ENCODE measurements at places on chromosomes 12 and 14.

DNA sequence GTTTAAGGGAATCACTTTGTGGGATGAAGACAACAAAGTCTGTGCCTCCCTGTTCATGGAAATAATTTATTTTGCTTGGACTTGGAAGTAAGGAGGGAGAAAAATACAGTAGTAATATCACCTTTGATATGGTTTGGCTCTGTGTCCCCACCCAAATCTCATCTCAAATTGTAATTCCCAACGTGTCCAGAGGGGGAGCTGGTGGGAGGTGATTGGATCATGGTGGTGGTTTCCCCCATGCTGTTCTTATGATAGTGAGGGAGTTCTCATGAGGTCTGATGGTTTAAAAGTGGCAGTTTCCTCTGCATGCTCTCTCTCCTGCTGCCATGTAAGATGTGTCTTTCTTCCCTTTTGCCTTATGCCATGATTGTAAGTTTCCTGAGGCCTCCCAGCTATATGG lies 460.7 kb downstream of the NOVA1 start:
- no peak for DNase-seq

DNA sequence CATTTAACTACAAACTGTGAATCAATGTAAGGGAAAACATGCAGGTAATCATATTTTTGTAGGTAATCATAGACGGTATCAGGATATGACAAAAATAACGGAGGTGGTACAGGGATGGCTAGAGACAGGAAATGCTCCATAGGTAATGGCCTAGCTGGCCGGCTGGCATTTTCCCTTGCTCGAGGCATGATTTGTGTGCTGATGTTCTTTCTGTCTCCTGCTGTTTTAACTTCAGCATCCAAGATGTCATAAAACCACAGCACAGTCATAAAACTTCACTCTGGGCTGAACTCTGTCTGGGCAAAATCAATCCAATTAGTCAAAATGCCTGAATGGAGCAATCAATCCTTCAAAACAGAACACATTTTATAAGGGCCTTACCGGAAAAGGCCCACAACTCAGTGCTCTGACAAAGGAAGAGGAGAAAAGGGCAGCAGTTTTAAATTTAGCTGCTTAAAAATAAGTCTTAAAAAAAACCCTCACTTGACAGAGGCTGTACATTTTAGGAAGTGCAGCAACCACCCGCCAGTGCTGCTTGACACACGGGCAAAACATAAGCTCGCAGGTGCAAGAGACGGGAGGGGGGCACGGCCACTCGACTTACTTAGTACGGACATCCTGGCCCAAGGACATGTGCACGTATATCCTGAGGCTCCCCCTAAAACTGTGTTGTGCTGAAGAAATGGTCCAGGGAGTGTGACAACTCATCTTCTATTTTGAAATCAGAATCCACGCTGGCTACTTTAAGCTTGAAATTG lies 40.5 kb upstream of the GPR68 start:
- DNase-seq: no peak

- peak; percentile 58 for DNase-seq
Measured at GRCh38 chr14:50344116-50344775, 32.1 kb downstream of the DMAC2L start.

- DNase-seq: no peak
Measured at GRCh38 chr14:61430066-61430757, 108.8 kb downstream of the PRKCH start.

- no peak for DNase-seq
Measured at GRCh38 chr12:59115526-59115925, 195.2 kb upstream of the LRIG3 start.

GRCh38 chr12:109786799-109787198 lies 46.4 kb downstream of the TRPV4 start:
- no peak for DNase-seq

DNA sequence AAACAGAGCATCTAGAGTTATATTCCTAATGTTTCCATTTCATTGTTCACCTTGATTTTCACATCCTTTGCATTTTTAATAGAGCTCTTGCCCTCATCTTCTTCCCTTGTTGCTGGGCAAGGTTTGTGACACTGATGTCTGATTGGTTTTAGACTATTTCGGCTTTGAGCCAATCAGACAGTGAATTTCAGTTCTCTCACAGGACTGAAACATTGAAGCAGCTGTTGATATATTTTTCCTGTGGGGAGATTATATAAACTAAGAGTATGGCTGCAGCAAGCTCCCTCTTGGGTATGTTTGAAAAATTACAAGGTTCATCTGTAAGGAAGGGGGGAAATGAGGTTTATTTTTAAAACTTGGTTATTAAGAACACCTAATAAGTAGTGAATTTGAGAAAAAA lies 51.2 kb downstream of the ATF7IP start:
- DNase-seq: no peak

GRCh38 chr12:116241157-116241759 lies 36.2 kb downstream of the MED13L start:
- DNase-seq: no peak

- no peak for DNase-seq
Measured at GRCh38 chr12:43222796-43223195, 329.2 kb downstream of the ADAMTS20 start.

Data from stimulated activated CD4-positive, alpha-beta T cell treated with anti-CD3 and anti-CD28 coated beads, Interleukin-1b, Interleukin-23, amount 100 ng/mL, for 24 hours (primary cell).